ENCODE measurements at places on chromosomes 7 and 10. TPM values are rescaled to one million over a fixed set of nuclear protein-coding genes. Genes with fewer than 3 reads are reported as not detected.

Gene JAKMIP3
- total RNA-seq: under 0.01 TPM

Gene NANOS1
- total RNA-seq: 0.79 TPM

Gene CALML5
- total RNA-seq: 0.79 TPM

DNA sequence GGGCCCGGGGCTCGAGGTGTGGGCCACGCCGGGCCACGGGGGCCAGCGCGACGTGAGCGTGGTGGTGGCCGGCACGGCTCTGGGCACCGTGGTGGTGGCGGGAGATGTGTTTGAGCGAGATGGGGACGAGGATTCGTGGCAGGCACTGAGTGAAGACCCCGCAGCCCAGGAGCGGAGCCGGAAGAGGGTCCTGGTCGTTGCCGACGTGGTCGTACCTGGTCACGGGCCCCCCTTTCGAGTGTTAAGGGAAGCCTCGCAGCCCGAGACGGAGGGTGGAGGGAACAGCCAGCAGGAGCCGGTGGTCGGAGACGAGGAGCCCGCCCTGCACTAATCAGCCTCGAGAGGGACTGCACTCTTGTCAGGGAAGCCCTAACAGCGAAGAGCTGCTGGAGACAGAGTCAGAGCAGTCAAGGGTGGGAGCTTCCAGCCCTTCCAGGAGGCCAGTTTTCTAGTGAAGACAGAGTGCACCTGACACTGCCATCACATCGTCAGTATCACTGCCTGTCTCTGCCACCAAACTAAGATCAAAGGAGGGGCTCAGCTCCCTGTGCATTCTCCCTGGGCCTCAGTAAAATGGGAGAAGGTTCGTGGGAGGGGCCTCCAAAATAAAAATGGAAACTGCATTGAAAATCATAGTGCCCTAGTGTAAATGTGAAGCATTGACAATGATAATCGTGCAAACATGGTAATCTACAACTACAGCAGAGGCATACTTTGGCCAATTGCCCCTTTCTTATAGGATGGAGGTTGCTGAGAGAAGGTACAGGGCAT lies 1.3 kb downstream of the MBLAC1 start:
- DNase-seq: no peak

DNA sequence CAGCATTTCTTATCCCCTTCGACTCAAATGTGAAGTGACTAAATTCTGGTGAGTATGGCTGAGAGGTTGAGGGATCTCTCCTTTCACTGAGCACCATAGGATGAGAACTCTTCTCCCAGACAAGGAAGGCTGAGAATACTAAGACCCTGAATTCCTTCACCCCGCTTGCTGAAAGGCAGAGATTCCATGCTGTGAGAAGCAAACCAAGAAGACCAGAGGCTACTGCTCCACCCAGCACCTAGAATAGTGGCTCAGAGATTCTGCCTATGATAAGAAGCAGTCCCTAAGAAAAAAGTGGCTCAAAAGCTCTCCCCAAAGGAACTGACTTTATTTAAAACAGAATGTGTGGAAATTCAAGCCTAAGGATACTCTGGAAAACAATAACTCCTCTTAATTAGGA lies 26.7 kb upstream of the WNT2 start:
- DNase-seq: no peak

DNA sequence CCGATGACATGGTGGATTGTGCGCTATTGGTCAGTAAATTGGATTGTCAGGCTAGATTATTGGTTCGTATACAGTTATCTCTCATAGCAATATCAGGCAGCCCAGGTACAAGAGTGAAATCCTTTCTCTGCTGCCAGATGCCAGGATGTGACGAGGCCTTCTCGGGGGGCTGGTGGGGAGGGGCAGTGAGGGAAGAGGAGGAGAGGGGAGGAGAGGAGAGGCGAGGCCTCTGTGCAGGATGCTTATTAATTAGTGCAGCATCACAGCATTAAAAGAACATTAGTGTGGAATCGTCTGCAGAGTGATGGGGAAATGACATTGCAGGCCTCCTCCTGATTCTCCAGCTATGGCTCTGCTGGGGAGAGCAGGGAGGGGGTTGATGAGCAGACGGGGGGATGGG lies 30.5 kb upstream of the SLF2 start:
- no peak for DNase-seq

- DNase-seq: no peak
Measured at GRCh38 chr7:47577321-47577919, 4.5 kb downstream of the TNS3 start.

- peak; percentile 12 for DNase-seq
Measured at GRCh38 chr7:82600531-82600930, 157.0 kb upstream of the CACNA2D1 start.

Measured in bronchial epithelial cell (primary cell).